Omental fat pad (tissue), 4 donors: ENCODE measurements at places on chromosomes 16 and 17.

DNA sequence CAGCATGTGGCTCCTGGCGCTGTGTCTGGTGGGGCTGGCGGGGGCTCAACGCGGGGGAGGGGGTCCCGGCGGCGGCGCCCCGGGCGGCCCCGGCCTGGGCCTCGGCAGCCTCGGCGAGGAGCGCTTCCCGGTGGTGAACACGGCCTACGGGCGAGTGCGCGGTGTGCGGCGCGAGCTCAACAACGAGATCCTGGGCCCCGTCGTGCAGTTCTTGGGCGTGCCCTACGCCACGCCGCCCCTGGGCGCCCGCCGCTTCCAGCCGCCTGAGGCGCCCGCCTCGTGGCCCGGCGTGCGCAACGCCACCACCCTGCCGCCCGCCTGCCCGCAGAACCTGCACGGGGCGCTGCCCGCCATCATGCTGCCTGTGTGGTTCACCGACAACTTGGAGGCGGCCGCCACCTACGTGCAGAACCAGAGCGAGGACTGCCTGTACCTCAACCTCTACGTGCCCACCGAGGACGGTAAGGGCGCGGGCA lies 645 bp downstream of the NLGN2 start:
- DNase-seq = no peak

DNA sequence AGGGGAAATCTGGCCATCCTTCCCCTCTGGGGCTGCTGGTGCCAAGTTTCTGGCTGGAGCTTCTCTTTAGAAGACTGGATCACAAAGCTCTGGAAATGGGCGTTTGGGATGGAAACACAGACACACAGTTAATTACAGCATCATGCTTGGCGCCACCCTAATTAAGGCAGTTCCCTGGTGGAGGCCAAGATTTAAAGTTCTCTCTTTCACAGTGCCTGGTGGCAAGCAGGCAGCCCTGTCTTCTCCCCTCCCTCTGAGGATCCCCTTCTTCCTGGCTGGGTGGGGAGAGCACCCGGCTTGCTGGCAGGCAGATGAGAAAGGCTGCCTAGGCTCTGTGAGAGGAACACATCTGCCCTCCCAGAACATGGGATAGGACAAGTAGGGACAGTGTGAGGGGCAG lies 59.0 kb upstream of the NKD1 start:
- DNase-seq = no peak

DNA sequence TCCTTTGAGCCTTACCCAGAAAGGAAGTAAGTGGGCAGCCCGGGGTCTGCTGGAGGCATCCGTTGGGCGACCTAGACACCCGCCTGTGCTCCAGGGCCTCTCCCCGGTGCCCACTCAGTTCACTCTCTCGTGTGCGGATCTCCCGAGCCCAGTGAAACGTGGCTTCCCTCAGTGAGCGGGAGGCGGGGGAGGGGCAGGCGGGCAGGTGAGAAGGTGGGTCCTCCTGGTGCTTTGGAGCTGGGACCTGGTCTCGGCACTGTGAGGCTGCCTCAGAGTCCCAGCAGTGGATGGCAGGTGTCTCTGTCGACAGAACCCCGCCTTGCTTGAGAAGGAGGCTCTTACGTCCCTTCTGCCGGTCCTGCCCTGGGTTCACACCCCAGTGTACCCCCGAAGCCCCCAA lies 8.0 kb downstream of the ZNF276 start:
- no peak for DNase-seq

- no peak for DNase-seq
Measured at GRCh38 chr16:678209-678857, 1.9 kb upstream of the STUB1 start.

GRCh38 chr17:35372846-35373533 lies 431 bp downstream of the SLFN11 start:
- DNase-seq = no peak
